ENCODE measurements at places on chromosomes 16 and 17.

DNA sequence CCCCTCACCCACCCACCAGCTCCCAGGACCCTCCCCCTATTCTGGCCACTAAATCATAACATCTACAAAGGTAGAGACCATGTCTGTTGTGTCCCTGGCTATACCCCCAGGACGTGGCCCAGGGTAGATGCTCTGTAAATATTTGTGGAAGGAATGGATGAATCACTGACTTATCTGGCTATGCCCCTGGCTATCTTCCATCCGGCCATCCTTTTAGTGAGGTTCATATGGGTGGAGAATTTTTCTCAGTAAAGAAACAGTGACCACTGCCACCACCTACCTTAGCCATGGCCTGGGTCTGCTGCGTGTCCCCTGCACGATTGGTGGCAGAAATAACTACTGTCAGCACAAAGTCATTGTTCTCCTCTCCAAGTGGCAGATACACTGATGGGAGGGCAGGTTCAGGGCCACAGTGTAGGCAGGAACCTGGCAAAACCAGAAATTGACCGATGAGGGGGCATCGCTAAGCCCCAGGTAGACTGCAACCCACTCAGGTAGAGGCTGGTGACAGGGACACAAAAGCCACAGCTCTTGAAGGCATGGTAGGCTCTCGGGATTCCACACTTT, 63.1 kb upstream of the BCO1 start:
- DNase-seq: no peak

DNA sequence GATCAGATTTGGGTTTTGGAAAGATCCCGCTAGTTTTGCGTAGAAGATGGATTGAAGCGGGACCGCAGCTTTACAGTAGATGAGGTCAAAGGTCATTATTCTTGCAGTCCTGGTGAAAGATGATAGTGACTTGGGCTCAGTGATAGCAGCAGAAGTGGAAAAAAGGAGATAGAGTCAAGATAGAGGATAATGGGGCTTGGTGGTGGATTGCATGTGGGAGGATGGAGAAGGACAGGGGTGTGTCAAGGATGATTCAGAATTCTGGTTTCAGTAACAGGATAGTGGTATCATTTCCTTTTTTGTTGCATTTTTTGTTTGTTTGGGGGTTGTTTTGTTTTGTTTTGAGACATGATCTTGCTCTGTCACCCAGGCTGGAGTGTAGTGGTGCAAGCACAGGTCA, 28.7 kb downstream of the CHD9NB start:
- no peak for DNase-seq

DNA sequence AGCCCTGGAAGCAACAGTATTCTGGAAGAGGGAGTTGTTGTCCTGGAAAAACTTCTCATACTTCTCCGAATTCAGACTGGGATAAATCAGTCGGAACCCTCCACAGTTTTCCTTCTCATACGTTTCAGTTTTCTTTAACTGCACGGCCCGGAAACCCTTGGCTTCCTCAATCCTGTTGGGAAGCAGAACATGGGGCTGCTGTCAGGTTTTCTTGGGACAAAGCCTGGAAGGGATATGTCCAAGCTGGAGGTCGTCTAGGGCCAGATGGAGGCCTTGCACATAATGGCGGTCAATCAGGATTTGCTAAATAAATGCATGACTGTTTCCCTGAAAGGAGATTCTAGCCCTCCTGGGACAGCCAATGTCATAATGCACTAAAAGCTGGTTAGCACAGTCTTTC, 29.2 kb downstream of the TTLL6 start:
- DNase-seq: no peak

GRCh38 chr17:76234354-76234679, 6.0 kb downstream of the RNF157 start:
- no peak for DNase-seq

GRCh38 chr16:19864566-19864965, 20.1 kb downstream of the GPRC5B start:
- DNase-seq: no peak

- DNase-seq: no peak
Measured at GRCh38 chr17:7029659-7030058, 6.2 kb upstream of the SLC16A13 start.

- no peak for DNase-seq
Measured at GRCh38 chr16:89044418-89045180, 49.1 kb upstream of the ACSF3 start.

- no peak for DNase-seq
Measured at GRCh38 chr17:5870231-5870953, 199.8 kb upstream of the WSCD1 start.

GRCh38 chr17:39153599-39154051, 2.2 kb upstream of the PLXDC1 start:
- DNase-seq: peak; percentile 81

- DNase-seq: no peak
Measured at GRCh38 chr17:56679115-56679776, 85.7 kb downstream of the NOG start.

DNA sequence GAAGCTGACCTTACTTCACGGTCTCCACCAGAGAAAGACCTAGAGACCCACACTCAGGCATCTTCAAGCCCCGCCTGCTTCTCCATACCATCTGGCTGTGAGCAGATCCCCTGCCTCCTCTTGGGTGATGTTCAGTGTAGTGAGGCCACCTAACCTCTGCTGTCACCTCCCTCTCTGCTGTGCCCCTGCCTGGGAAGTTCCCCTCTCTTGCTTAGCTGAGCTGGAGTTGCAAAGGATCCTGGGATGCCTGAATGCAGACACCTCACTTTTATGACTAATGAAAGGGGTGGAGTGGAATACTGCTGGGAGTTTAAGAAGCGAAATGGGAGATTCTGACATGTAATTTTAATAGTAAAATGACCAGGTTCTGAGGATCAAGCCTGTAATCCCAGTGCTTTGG, 5.8 kb downstream of the IRX3 start:
- no peak for DNase-seq

GRCh38 chr17:4195306-4195705, 52.3 kb downstream of the CYB5D2 start:
- DNase-seq: no peak

DNA sequence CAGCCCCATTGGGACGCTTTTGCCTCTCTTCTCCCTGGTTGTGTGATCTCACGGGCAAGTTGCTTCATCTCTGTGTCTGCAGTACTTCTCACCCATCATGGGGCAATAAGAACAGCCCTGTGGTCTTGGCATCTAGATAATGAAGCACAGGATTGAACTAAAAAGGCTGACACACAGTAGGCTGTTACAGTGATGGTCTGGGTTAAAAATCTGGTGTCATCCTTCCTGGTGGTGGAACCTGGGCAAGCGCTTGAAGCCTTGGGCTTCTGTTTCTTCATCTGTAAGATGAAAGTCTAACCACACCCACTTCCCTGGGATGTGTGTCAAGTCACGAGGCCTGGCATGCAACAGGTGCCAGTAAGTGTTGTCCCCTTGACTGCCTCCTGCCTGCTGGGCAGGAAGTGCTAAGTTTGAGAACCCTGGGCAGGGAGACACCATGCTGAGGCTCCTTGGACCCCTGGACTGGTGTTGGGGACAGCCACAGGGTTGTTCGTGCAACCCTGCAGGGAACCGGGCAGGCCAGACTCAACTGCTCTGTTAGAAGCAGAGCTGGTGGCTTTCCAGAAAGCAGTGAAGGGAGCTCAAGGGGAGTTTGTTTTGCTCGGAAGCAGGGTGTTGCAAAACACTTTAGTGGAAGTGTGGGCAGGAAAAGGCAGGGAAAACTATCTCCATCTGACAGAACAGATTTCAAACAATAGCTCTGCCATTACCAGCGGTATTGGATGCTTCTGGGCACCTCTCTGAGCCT, 5.9 kb upstream of the MAP2K3 start:
- no peak for DNase-seq

DNA sequence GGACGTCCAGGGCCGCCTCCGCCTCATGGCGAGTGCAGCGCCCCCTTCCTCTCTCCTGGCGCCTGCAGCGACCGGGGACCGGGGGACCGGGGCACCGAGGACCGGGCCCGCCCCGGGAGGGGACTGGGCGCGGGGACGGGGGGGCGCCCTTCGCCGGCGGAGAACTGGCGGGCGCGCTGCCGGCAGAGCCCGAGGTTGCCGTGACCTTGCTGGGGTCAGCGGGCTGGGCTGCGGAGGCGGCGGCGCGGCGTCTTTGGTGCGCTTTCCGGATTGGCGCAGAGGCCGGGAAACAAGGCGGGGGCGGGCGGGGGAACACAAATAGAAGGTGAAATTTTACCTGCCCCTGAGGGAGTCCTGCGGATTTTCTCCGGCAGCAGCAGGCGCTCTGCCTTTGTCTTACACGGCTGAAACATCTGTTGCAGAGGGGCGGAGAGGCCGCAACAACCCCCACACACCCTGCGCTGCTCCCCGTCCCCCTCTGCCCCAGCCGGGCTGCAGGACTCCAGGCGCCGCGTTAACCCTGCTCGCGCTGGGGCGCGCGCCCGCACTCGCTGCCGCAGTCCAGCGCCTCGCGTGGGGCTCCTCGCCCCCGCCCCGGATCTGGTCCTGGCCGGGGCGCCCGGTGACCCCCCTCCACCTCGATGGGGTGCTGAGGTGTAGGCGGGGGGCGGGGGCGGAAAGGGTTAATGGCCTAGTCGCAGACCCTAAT, 53.5 kb downstream of the SREBF1 start:
- peak; percentile 82 for DNase-seq

GRCh38 chr17:27810902-27811557, 10.7 kb upstream of the NOS2 start:
- DNase-seq: no peak

GRCh38 chr16:71328151-71328550, 30.4 kb upstream of the CALB2 start:
- no peak for DNase-seq

GRCh38 chr17:43545383-43545632, 832 bp downstream of the ETV4 start:
- no peak for DNase-seq

DNA sequence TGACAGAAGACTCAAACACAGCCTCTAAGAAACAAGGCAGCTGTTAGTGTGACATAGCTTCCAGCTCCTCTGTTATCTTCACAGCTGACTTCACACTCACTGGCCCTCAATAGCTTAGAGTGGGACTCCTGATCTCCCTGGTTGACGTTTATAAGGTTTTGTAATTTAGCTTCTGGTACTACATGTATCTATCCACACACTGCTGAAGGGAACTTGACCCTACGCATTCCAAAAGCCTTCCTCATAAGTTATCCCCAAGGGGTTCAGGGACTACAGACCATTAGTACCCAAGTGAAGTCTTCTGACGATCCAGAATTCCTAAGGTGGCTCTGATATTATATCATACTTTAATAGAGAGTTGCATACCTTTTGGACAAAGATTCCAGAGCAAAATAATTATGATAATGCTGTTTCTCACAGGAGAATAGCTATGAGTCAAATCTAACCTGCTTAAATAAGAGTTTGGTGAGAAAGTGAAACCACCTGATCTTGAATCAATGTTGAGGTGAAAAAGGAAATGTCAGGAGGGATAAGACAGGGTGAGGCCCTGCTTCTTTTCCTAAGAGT, 14.5 kb downstream of the ACACA start:
- peak; percentile 19 for DNase-seq

DNA sequence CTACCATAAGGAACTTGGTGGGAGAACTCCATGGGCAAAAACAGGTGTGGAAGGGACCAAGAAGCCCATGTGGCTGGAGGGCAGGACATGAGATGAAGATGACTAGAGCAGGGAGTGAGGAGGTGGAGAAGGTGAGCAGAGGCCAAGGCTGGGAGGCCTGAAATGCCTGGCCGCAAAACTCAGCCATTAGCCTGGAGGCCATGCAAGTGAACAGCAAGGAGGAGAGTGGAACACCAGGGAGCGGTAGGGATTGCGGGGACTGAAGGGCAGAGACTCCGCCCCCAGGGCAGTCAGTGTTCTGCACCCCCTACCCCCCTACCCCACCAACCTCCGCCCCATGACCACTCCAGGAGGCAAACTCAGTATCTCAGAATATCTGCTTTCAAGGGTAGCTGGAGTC, 17.0 kb downstream of the BCL7C start:
- DNase-seq: no peak

GRCh38 chr17:22654447-22654846, 962.1 kb downstream of the KCNJ18 start:
- no peak for DNase-seq

GRCh38 chr16:83400234-83400633, 407.5 kb upstream of the HSBP1 start:
- no peak for DNase-seq

DNA sequence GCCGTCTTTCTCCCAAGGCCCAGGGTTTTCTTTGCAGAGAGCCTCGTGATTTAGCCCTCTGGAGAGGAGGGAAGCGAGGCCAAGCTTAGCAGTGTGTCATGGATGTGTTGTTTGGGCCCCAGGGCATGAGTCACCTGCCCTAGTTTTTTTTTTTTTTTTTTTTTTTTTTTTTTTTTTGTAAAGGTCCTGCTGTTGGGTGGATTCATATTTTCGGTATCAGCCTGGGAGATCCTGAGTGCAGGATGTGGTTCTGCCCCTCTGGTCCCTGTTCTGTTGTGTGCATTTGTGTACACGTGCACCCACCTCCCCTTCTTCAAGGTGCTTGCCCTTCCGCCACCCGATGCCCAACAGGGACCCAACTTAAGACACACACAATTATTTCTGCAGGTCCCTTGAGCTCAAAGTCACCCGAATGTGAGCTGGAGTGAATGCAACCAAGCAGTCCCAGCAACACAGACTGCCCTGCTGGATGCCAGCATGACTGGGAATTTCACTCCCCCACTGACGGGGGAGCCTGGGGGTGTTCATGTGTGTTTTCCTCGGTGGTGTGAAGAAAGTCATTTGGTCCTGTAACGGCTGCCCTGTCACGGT, 265.8 kb upstream of the TNRC6C start:
- DNase-seq: no peak

DNA sequence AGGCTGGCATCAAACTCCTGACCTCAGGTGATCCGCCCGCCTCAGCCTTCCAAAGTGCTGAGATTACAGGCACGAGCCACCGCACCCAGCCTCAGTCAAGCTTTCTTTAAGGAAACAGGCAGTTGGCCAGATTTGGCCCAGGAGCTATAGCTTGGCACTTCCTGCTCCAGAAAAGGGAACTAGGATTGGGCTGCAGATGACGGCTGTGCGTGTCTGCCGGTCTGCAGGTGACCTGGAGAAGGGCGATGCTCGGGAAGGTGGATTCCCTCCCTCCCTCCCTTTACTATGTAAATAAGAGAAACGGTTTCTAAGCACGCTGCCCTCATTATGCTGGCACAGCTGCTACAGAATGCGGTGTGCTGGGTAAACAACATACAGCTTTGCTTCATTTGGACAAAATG, 215.9 kb downstream of the RPTOR start:
- no peak for DNase-seq

DNA sequence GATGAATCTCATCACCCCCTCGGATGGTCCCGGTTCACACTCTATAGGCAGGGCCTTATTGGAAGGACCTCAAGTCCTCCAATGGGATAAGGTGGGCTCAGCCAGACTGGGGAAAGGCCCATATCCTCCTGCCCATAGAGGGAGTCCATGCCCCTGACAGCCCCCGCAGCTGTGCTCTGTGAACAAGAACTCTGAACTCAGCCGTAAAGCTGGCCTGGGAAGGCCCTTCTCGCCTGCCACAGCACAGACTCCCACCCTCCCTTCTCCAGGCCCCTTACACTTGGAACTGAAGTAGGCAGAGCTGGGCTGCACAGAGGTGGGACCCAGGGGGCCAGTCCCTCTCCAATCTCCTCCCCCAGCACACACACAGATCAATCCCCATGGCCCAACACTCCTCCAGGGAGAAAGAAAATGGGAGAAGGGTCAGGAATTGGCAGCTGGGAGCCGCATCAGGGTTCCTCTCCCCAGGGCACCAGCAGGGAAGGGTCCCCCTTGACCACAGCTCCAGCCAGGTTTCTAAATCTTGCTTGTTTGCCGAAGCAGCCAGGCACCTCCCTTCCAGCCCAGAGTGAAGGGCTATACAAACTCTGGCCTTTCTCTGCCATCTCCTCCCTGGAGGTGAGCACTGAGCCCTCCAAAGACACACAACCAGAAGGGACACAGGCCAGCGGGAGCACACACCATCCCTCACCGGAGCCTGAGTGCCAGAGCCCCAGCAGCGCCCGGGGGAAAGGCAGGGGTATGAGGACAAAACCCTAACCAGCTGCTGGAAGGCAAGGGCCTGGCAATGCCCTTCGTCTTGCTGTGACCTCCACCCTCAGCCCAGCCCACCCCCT, 454.1 kb downstream of the SOX9 start:
- DNase-seq: no peak
